Glutamatergic neuron (in vitro differentiated cells): ENCODE measurements at places on chromosomes 2 and 18.

DNA sequence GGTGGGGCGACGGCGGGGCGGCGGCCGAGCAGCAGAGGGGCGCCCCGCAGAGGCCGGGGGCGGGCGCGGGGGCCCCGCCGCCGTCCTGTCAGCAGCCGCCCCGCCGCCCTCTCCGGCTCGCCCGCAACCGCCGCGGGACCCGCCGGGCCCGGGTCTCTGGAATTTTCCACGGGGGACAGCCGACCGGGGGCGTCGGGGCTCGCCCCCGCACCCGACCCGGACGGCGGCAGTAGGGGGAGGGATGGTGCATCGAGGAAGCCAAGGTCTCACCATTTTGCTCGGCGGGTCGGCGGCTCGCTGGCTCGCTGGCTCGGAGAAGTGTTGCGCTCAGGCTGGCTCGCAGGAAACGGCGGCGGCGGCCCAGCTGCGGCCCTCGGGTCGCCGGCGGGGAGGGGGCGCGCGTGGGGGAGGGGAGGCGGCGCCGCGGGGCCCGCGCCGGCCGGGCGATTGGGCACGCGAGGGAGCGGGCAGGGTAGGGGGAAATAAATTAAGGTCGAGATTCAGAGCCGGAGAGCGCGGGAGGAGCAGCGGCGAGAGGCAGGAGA, 405 bp downstream of the PPP3R1 start:
- peak; percentile 67 for DNase-seq

- DNase-seq, result no peak
Measured at GRCh38 chr2:100812116-100812515, 7.8 kb upstream of the NPAS2 start.

DNA sequence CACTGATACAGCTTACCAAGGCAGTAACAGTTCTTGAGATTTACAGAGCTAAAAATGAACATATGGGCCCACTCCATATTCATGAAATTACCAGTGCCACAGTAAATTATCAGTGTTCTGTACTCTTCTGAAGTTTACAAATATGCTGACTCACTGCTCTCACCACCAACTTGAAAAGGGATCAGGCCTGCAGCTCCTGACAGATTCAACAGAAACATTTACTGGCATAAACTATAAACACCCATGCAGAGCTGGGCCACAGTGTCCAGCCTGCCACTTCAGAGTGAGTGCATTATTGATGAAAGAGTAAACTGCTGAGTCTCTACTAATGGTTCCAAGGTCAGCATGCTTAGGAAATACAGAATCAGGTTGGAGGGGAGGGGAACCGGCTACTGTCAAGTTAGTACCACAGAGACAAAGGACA, 83.1 kb downstream of the FARSB start:
- DNase-seq, result no peak

DNA sequence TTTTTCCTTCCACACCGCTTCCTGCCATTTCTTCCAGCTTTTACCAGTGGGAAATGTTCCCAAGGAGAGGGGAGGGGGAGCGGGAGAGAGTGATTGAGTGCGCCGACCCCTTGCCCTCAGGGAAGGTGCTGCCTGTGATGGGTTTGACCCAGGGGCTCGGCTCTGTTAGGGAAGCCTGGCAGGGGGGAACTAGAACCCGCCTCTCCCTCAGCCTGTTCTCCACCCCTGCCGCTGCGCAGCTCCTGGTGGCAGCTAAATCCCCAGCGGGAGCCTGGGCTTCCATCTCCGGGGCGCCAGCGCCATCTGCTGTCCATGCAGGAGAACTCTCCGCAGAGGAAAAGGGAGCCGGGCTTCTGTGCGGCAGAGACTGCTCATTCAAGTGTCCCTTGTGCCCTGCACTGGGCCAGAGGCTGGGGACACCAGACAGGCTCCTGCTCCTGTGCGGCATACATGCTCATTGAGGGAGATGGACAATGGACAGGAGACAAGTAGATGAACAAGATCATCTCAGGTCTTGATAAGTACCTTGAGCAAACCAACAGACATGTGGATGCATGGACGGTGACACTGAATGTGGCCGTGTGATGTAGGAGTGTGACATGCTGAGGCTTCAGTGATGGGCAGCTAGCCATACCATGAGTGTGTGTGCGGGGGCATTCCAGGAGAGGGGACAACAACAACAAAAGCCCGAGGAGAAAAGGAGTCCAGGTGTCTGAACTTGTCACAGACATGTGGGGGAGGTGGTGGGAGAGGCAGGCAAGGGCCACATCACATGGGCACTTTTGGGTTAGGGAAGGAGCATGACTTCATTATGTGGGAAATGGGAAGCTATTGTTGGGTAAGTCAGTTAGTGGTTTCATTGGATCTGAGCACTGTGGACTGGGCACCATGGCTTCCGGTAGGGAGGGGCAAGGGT, 13.3 kb downstream of the CHPF start:
- DNase-seq, result peak; percentile 95

DNA sequence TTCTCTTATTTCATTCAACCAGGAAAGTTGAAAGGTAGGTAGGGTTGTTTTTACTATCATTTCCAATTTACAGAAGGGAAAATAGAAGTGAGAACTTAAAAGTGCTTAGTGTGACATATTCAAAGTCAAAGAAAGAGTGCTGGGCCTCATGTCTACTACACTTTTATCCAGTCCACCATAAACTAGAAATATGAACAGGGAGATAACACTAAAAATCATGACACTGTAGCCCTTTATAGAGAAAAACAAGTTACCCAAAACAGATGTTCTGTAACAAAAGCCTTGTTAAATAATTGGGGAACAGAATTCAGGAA, 20.4 kb downstream of the SLC40A1 start:
- no peak for DNase-seq

- DNase-seq, result no peak
Measured at GRCh38 chr2:21353879-21354679, 230.3 kb downstream of the TDRD15 start.

DNA sequence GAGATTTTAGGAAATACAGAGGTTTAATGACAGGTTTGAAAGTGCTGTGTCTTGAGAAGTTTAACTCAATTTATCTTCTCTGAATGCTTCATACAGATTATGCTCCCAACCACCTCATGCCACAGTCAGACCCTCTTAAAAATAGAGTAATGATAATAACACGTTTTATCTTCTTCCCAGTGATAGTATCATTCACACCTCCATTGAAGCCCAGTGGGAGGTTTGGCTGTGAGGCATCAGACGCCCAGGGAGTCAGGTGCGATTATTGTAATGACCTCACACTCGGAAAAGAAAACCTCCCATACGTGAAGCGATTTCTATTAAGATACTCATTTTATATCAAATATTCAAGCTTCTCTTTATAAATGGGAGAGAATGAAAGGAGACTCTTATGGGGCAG, 366.3 kb downstream of the SETBP1 start:
- DNase-seq, result no peak

DNA sequence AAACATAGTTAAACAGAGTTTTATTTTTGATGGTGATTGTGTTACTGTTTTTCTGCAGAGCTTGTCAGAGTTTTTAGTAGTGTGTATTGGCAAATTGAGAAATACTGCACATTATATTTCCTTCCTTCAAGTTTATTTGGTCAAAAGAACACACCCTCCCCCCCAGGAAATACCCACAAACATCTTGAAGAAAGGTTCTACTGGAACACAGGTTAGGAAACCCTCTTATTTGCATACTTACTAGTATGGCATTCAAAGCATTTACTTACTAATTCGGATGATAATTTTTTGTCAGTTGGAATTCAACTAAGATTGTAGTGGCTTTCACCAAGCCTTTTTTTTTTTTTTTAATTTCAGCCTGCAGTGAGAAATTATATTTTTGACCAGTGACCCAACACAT, 9.1 kb downstream of the CAB39 start:
- DNase-seq, result no peak

DNA sequence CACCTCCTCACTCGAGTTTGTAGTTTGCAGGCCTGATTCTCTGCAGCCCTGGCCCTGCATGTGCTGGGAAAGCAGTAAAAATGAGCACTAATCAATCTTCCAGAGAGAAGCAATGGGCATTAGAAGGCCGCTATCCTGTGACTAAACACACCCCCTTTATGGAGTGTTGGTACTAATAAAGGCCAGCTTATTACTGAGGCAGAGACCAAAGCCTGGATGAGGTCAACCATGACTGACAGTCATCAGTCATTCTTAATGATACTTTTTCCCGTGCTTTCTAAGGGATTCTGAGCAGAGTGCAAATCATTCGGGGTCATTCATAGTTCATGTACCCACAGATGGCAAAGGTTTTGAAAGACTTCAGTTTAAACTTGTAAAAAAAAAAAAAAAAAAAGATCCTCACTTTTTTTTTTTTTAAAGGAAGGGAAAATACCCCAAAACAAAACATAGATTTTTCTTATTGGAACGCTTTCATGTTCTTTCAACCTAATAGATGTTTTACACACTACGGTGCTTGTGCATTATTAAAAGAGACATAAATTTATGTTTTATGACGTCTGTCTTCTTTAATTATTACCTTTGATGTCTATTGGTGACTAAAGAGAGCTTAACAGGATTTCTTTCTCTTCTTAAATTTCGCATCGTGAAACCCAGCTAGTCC, 13.2 kb downstream of the TSHZ1 start:
- DNase-seq, result no peak

DNA sequence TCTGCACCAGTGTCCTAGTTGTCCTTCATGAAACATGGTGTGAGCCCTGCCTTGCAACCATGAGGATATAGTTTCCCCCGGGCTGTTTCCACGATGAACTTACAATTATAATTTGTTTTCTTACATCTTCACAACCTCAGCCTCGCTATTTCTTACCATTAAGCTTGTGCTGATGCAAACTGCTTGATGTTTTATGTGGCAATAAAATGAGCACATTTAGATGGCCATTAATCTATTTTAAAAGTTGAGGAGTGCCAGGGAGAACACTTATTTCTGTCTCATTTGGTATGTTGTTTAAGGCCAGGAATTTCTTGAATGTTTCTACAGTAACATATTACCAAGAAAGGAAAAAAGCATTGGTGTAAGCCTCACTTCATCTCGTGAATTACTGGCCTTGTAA, 214.5 kb upstream of the SLC8A1 start:
- no peak for DNase-seq

- DNase-seq, result no peak
Measured at GRCh38 chr2:109290887-109291643, 162.1 kb downstream of the SH3RF3 start.
